Left colon (tissue), 2 donors: ENCODE measurements at places on chromosomes 6 and 20. TPM values are rescaled to one million over a fixed set of nuclear protein-coding genes. Genes with fewer than 3 reads are reported as not detected.

- DNase-seq, result no peak
These were observed 39.7 kb downstream of the SLC35D3 start for GRCh38 chr6:136961848-136962247.

GRCh38 chr20:10012464-10012863 lies 22.3 kb upstream of the ANKEF1 start:
- no peak for DNase-seq

- no peak for DNase-seq
These were observed 178.7 kb downstream of the ATXN1 start for GRCh38 chr6:16582446-16583143.

DNA sequence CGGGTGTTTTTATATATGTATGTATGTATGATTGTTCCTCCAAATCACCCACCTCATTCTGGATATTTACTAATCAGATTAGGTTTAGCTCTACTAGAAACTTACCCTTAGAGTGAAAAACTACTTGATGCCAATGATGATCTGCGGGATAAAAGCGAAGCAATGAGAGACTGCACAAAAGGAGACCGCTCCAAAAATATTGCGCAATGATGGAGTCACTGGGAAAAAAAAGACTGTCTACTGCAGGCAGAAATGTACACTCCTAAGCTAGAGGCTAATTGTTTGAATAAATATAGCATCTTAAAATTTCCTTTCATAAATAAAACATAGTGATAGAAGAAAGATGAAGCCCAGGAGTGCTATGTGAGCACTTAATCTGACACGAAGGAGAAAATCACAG lies 7.3 kb downstream of the RAB32 start:
- DNase-seq, result no peak

GRCh38 chr6:39065561-39065960 lies 17.0 kb downstream of the GLP1R start:
- no peak for DNase-seq

GRCh38 chr6:4776493-4777393 lies 539 bp downstream of the CDYL start:
- DNase-seq, result peak; percentile 44

Gene TDRD6
- 0.09 TPM for total RNA-seq

GRCh38 chr20:25090492-25091429 lies 8.8 kb upstream of the VSX1 start:
- no peak for DNase-seq

- DNase-seq, result no peak
These were observed 530.5 kb upstream of the PTCHD4 start for GRCh38 chr6:48641544-48641943.

GRCh38 chr6:29943053-29943966 lies 978 bp downstream of the HLA-A start:
- no peak for DNase-seq

Gene HLA-DRB1
- total RNA-seq, result 191 TPM

Gene ADGRB3
- total RNA-seq, result 1.2 TPM

Gene SLC4A11
- total RNA-seq, result 0.89 TPM

Gene MAK
- not detected for total RNA-seq

DNA sequence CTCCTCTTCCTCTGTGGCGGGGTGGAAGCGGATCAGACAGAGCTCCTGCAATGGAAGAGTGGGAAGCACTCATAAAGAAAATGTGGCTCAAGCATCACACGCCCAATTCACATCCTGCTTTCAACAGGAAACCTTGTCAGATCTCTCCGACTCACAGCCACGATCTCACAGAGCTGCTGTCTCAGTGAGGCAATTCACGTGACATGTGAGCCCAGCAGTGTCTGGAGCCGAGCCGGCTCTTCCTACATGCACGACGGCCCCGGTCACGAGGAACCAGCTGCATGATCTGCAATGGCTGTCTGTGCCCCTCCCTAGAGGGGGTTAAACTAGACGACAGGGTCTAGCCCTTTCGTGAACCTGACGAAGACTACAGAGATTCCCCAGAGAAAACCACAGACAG lies 29.5 kb upstream of the TCFL5 start:
- DNase-seq, result no peak

Gene LINC00237
- total RNA-seq, result not detected

Gene ENPP5
- total RNA-seq, result 3.4 TPM

DNA sequence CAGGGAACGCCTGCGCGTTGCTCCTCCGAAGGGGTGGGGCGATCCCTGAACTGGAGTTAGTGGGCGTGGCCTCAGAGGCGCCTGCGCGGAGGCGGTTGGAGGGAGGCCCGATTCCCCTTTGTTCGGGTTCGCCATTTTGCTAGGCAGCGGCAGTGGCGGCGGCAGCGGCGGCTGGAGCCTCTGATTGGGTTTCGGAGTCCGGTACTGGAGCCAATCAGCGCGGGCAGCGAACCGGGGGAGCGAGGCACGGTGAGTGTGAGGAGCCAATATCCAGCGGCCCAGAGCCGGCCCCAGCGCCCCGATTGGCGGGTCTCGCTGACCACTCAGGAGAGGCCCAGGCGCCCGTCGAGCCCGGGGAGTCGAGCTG lies at the start of gene NFYA:
TSS of gene NFYA (plus strand) at position 139 of the 367 bp plus-strand sequence. CDS start 6,116 bp downstream, outside the sequence.
- no peak for DNase-seq

GRCh38 chr20:38674092-38674764 lies 50.1 kb upstream of the SLC32A1 start:
- DNase-seq, result peak; percentile 29

- DNase-seq, result no peak
These were observed 226.7 kb downstream of the MEI4 start for GRCh38 chr6:77879527-77879926.

Gene NT5E
- total RNA-seq, result 49.8 TPM

Gene SIGLEC1
- total RNA-seq, result 3.1 TPM
